ENCODE measurements at places on chromosomes 5 and 9.

GRCh38 chr5:27722337-27722736 lies 684.0 kb upstream of the CDH9 start:
- no peak for DNase-seq

- no peak for DNase-seq
Observed at GRCh38 chr5:74041913-74042312, 415.9 kb downstream of the ARHGEF28 start.

DNA sequence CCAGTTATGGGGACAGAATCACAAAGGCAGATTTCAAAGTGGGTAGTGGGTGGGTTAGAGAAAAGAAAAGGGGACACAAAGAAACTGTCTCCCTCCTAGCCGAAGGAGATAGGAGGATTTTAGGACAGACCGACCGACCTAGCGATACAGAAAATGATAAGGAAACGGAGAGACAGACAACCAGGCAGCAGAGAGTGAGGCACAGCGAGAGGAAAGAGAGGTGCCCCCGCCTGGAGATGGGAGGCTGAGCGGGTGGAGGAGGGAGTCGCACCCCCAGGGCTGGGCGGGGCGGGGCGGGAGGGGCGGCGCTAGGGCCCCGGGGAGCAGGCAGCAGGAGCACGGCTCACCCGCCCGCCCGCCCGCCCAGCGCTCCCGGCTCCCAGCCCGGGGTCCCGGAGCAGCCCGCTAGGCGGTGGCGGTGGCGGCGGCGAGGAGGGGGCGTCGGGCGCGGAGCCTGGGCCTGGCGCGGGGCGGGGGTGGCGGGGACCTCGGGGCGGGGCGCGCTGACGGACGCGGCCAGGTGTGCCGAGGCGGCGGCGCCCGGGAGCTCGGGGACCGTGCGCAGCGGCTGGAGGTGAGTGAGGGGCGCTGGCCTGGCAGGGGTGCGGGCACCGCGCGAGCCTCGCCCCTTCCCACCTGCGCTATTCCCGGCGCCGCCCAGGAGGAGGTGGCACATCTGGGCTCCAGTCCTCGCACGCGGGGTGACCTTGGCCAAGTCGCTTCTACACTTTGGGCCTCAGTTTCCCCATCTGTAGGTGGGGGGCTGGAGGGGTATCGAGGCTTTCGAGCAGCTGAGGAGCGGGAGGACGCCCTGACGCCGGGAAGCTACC lies 15.9 kb upstream of the SYNPO start:
- peak; percentile 19 for DNase-seq

- no peak for DNase-seq
Observed at GRCh38 chr5:103511554-103511885, 51.1 kb downstream of the NUDT12 start.

DNA sequence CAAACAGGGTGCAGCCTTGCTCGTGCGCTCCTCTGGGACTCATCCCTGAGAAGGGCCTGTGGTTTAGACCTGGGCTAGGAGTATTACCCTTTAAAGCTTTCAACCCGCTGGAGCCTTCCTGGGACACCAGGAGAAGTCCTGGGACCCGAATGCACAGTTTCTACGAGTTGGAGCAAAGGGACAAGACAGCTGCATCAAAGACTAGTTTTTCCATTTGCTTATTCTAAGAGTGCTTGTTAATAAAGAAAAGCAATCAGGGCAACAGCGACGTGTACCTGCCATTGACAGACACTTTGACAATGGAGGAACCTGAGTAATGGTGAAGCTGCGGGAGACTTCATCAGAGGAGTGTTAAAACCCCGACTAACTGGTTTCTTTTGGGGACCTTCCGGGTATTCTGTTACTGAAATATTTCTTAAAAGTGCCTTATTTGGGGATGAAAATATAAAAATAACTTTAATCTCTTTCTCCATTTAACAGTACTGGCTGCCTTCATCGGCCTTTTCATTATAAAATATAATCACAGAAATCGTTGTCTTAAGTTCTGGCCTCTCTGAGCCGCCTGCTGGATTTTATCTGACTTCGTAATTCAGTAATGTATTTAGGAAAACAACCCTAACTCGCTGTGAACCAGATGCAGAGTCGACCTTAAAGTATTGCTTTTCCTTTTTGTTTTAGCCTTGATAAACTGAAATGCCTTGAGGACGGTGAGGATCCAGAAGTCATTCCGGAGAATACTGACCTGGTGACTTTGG lies 732 bp downstream of the SNAPC3 start:
- no peak for DNase-seq

- DNase-seq, result no peak
Observed at GRCh38 chr5:127410959-127411358, 106.5 kb upstream of the PRRC1 start.

Measured in NCI-H2171 (cell line).